GM19239 (cell line): ENCODE measurements at places on chromosomes 4 and X.

GRCh38 chr4:73603854-73604584 is 16.2 kb downstream of the RASSF6 start:
- DNase-seq, result no peak

GRCh38 chr4:177427192-177427591 is 15.0 kb downstream of the AGA start:
- no peak for DNase-seq

GRCh38 chrX:133574716-133575115 is 159.4 kb upstream of the GPC4 start:
- no peak for DNase-seq

DNA sequence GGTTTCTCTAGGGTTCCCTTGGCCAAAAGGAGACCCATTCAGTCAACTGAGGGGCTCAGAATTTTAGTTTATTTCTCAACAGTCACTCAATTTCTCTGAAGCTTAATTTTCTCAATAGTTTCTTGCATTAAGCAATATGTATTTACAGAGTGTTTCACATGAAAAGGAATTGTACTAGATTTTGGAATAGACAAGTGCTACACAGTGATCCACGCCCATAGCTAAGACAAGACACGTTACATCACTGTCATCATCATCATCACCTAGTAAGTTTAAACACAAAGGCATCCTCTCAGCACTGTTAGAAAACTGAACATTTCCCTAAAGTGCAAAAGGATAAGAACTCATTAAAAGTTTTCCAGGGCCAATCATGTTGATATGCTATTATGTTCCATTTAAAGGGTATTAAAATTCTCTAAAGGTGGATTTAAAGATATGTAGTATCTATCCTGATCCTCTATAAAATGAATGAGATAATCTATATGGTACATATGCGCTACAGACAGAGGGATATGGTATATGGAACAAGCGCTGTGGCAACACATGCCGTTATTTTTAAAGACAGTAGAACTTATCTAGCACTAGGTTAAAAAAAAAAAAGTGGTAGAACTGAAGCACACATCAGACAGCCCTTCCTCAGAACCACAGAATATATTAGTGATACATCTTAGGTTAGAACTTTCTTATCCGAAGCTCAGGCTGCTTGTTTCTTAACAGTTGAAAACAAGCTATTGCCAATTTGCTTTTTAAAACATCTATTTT is 12.1 kb downstream of the PPA2 start:
- no peak for DNase-seq

GRCh38 chrX:65671286-65671685 is 3.8 kb downstream of the MSN start:
- no peak for DNase-seq

DNA sequence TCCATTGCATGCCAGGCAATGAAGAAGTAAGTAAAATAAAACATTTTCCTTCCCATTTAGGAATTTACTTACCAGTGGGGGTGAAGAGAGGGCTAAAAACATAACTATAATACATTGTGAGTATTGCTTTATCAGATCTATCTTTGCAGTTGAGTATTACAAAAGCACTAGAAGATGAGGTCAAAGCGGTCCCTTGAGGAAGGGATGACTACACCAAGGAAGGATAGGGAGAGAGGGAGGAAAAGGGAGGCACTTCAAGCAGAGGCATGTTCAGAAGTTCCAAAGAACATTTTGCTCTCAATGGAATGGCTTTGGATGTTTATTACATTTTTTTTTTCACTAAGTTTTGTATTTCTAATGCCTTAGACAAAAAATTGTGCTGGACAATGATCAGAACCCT is 127.8 kb downstream of the TET2 start:
- no peak for DNase-seq

GRCh38 chr4:1249731-1250526 is 999 bp upstream of the CTBP1 start:
- peak; percentile 59 for DNase-seq

DNA sequence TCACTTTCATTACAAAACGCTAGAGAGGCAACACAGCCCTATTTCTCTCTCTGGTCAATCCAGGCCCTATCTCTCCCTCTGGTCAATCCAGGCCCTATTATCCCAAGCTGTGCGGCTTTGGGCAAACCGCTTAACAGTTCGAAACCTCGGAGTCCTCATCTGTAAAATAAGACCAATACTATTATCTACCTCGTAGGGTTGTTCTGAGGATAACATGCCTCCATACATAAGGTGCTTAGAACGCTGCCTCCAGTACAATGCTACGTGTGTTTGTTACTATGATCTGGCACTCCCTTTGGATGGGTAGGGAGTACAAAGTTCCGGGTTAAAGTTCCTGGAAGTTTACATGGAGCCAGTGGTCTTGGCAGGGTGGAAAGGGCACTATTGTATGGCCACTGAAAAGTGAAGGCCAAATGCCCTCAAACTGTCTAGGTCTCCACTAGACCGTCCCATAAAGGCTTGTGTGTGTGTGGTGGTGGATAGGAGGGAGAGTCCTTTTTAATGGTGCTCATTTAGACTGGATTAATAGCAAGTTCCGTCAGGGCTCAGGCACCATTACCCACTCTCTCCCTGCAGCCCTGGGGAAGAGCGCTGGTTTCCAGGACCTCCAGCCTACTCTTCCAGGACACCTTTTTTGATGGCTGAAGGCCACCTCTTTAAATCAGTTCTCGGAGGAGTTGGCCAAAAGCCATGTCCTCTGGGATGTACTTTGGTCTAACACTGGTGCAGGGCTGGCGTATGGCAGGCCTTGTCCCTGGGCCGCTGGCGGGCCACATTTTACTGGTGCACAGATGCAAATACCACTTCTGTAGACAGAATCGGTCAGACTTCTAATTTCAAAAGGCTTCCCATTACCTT is 75.6 kb upstream of the BCOR start:
- no peak for DNase-seq

DNA sequence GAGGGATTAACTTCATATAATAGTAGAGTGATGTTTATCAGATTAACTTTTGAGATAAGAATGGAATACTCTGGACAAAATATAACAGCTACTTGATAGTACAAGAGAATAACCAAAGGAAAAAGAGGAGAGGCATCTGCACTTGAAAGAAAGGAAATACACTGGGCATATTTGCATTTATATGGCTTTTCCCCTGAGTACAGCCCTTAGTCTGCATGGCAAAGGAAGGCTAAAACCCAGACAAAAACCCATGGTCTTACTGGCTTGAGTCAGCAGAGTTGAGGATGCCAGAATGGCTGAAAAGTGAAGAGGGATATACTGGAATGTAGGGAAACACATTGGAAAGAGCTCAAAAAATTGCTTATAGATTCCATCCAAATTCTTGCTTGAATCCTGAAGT is 101.6 kb downstream of the COL4A5 start:
- DNase-seq, result no peak

DNA sequence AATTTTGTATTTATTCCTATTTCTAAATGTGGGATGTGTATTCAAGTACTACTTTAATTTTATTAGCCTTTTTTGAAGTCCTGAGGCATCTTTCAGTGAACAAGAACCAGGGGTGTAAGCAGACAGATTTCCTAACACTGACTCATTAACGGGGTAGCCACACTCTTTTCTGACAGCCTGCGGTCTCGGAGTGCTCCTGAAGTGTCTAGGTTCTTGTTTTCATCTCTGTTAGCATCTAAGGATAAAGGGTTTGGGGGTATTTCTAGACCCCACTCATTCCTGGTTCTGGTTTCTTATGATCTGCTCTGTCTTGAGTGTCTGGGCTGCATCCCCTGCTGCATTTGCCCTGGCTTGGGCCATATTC is 71.9 kb downstream of the GC start:
- no peak for DNase-seq
